CD4-positive, alpha-beta T cell treated with Interleukin-21 for 1 hour (primary cell): ENCODE measurements at places on chromosomes 3 and 15.

DNA sequence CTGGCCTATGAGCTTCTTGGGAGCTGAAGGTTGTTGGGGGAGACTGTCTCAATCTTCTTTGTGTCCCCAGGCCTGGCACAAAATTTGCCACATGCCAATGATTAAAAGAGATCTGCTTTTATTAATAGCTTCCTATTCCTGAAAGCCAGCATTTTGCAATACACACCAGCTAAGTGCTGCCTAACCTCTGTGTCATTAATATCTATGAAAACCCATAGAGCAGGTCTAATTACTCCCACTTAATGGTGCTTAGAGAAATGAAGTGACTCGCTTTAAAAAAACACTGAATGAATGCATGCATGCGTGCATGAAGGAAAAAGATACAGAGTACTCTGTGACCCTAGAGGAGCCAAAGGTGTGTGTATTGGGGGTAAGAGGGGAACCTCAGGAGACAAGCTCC lies 55.0 kb downstream of the SLC6A1 start:
- DNase-seq, result no peak

- DNase-seq, result no peak
Measured at GRCh38 chr3:23576379-23576959, 229.3 kb upstream of the UBE2E1 start.

- peak; percentile 90 for DNase-seq
Measured at GRCh38 chr15:88897456-88898194, 2.3 kb upstream of the HAPLN3 start.

GRCh38 chr3:188890572-188891270 lies 281.1 kb upstream of the TPRG1 start:
- DNase-seq, result no peak

DNA sequence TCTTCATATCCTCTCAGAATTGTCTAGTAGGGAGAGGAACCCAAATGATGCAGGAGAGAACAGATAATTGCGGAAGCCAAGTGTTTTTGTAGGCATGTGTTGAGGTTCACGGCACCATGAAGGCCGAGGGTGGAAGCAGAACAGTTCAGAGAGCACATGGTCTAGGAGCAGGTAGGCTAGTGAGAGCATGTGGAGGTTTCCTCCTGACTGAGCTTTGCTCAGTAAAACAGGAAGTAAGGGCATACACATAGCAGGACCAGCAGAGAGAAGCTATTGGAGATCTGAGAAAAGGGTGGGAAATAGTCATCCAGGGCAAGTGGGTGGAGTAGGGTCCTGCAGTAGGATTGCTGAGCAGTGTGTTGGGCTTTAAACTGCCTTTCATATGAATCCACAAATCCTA lies 491.1 kb downstream of the FHIT start:
- DNase-seq, result no peak

DNA sequence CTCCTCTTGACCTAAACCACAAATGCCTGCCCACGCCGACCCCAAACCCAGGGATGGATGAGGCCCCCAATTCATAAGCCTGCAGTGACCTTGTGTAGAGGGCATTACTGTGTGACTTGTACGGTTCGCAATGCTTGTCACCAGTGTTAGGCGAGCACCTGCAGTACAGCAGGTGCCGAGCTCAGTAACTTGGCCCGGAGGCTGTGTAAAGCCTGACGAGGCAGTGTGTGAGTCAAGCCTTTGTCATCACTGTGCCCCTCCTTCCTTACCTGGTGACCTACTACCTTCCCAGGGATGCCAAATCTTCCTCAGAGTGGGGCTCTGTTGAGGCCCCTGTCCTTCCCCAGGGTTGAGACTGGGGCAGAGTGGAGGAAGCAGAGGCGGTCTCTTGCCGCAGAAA lies 37.2 kb upstream of the TMEM115 start:
- no peak for DNase-seq

DNA sequence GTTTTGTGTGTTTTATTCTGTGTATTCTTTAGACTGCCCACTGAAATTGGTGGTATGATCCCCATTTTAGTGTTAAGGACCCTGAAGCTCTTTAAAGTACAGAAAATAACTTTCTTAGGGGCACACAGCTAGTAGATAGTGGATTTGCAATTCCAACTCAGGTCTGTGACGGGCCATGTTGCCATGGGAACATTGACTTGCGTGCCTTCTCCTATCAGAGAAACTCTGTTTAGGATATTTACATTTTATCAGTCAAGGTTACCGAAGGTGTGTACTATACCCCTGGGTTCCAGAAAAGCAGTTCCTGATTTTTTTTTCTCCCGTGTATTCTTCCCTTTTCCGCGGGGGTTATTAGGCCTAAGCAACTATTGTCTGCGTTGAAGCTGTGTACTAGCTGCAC lies 19.4 kb downstream of the MYZAP start:
- no peak for DNase-seq

GRCh38 chr3:14471690-14472089 lies 68.5 kb downstream of the GRIP2 start:
- no peak for DNase-seq
